ENCODE measurements at places on chromosomes 2 and 18.
A peak's percentile ranks its signal among the peaks of the same experiment; 100 is the strongest.

DNA sequence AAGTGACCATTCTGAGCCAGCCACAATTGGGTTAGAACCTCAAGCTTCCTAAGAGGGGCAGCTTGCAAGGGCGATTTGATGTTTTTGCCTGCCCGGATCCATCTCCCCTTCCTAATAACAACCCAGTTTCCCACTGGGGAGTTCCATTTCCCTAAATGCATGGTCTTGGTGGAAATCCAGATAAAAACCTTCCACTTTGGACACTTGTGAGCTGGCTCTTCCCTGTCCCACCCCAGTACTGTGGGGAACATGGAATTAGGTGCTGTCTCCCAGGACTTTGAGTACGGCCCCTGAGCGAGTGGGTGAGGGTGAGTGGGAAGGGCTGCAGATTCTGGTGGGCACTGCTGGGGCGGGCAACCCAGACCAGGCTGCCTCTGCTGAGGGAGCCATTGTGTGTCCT lies 122.3 kb downstream of the DDX1 start:
- no peak for DNase-seq

GRCh38 chr18:58116818-58117217 lies 72.8 kb downstream of the NEDD4L start:
- DNase-seq, result no peak

- DNase-seq, result no peak
Measured at GRCh38 chr18:48430150-48430549, 21.0 kb upstream of the ZBTB7C start.

DNA sequence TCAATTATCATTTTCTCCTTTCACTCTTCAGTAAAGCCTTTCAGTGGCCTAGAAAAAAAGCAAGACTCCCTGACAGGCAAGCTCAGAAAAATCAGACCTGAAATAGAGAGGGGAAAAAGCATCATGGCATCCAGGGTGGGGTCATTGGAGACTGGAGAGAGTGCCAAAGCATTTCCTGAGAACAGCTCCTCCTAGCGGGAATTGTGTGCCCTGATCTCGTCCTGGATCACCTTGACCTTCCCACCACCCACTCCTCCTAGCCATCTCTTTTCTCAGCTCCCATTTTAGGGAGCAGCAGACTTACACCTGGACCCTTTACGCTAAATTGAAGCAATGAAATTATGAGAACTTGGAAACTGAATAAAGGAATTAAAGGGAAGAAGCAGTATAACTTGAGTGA lies 176.6 kb downstream of the VWC2L start:
- no peak for DNase-seq

GRCh38 chr2:95240091-95240490 lies 32.8 kb downstream of the ZNF892 start:
- no peak for DNase-seq

DNA sequence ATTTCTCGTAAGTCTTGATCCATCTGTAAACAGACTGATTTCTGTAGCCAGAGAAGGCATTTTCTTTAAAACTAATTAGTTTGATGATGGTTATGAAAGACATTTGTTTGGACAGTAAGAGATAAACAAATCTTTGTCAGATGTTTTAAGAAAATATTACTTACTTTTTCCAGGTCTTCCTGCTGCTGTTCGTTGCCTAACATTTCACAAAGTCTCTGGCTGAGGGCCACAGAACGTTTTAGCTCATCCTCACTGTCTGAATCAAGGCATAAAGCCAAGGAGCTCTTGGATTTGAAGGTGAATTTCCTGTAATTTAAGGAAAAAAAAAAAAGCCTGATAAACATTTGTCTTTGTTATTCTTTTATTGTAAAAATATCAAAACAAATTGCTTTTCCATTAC lies 57.8 kb downstream of the VIL1 start:
- DNase-seq, result no peak

GRCh38 chr2:211077216-211077767 lies 520.9 kb downstream of the CPS1 start:
- no peak for DNase-seq

DNA sequence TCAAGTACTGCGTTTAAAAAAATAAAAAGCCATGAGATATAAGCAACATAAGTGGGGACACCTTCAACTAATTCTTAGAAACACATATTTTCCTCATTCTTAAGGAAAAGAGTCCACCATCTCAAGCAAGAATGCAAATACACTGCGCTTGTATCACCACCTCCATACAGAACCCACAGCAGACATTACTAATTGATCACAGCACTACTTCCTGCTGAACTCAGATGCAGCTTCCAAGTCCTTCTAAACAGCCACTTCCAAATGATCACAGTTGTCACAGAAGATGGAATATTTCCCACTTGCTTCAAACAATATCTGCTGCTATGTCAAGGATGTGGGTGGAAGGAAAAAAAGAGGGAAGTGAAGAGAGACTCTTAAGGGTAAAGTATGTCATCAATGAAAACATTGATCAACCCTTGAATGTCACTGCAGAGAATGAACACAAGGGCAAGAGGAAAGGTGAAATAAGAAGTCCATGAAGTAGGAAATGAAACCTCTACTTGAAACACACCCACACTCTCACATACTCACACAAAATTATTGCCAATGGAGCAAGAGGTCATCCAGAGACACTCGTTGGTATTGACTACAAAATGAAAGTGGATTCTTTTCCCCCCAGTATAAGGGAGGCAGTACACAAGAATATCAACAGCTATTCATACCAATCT lies 22.1 kb downstream of the TGFA start:
- no peak for DNase-seq

GRCh38 chr2:209907746-209908145 lies 94.7 kb upstream of the RPE start:
- DNase-seq, result no peak

DNA sequence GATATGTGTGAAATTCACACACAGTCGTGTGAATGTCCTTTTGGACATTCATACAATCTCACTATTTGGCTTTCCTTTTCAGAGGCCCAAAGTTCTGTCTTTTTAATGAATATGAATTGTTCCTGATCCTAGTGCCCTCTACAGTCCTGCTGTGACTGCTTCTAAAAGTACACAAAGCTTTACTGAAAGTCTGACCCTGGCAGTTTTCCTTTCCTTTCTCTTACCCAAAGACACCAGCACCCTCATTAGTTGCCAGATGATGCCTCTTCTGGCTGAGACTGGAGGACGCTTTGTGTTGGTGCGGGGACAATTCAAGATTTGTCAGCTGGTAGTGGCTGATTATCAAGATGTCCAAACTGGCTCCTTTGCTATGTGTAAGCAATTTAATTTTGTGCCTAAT lies 81.8 kb upstream of the CDCA7 start:
- no peak for DNase-seq

DNA sequence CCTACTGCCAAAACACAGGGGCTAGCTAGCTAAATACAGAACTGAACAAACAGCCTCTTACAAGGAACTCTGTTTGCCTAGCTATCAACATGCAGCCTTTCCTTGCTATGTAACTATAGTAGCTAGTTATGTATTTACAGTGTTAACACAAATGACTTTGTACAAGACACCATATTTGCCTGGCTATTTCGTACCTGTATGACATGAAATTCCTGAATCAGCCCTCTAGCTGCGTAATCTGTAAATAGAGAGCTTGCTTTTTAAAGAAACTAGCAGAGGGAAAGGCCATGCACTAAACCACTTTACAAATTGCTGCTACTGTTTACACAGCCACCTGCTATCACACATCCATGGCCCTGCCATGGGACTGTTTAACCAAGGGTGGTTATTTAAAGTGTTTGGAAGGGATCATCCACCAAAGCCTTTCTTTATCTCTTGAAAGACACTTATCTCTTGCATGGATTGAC lies 248.7 kb downstream of the TFCP2L1 start:
- DNase-seq, result no peak

DNA sequence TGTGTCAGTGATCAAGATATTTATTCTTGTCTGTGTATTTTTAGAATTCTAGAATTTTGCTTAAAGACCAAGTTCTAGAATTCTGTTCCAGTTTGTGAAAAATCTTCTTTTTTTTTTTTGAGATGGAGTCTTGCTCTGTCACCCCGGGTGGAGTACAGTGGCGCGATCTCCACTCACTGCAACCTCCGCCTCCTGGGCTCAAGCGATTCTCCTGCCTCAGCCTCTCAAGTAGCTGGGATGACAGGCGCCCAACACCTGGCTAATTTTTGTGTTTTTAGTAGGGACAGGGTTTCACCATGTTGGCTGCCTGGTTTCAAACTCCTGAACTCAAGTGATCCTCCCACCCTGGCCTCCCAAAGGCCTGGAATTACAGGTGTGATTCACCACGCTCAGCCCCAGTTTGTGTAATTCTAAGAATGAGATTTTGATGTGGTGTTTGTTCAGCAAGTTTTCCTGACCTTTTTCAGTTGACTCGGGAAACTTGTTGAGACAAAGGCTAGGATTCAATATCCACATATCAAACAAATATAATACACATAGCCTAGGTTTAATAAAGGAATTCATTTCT lies 3.6 kb downstream of the EIF5B start:
- peak; percentile 3 for DNase-seq

GRCh38 chr18:76835380-76835779 lies 13.0 kb downstream of the ZNF236 start:
- DNase-seq, result no peak

DNA sequence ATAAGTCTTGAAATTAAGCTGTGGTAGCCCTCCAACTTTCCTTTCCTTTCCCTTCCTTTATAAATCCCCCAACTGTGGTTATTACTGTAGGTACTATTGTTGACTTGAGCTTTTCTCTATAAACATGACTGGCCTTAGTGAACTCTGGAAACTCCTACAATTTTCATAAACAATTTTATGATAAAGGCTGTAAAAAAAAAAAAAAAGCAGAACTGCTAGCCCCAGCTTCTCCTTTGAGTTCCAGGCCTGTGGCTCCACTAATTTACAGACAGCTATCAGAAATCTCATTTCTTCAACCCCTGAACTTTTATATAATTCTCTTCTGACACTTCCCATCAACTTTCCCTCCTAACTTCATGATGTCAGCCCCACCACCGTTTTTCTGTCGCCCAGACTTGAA lies 174.3 kb downstream of the IKZF2 start:
- DNase-seq, result no peak

GRCh38 chr2:146130290-146130689 lies 1610.4 kb upstream of the ZEB2 start:
- no peak for DNase-seq

GRCh38 chr2:193690572-193690971 lies 1495.8 kb upstream of the TMEFF2 start:
- no peak for DNase-seq

DNA sequence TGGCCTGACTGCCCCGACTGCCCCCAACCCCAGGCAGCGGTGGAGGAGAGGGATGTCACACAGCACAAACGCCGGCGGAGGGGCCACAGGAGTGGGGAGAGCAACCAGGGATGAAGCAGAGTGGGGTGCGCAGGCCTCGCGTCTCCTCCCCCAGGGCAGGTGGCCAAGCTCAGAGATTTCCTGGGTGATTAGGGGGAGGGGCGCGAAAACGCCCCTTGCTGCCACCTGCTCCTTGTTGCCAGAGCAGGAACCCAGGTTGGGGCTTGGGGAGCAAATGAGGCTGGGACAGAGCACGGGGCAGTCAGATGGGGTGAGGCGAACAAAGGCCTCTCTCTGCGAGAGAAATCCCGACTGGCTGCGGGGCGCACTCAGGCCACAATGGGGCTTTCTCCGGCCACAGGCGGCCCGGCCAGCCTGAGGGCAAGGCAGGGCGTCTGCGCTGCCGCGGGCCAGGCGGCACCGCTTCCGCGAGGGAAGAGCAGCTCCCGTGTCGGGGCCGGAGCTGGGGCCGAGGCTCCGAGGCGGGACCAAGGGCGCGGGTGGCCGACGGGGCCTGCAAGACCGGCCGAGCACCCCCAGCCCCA lies 11.5 kb downstream of the TEX44 start:
- peak; percentile 75 for DNase-seq

DNA sequence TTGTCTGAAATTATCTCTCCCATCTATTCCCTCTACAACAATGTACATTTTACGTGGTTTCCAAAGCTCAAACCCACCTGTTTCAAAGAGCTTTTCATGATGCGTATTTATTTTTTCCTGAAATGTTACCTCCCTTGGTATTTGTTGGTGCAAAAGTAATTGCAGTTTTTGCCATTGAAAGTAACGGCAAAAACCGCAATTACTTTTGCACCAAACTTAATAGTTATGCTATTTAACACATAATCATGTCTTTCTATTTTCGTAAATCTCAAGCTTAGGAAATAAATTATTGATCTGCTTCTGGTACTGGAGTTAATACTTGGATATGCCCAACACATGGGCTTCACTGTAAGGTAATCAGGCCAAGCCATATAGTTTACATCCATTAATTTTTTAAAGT lies 85.2 kb downstream of the SUCLG1 start:
- no peak for DNase-seq

- no peak for DNase-seq
Measured at GRCh38 chr2:105038383-105039061, 653 bp downstream of the MRPS9 start.

DNA sequence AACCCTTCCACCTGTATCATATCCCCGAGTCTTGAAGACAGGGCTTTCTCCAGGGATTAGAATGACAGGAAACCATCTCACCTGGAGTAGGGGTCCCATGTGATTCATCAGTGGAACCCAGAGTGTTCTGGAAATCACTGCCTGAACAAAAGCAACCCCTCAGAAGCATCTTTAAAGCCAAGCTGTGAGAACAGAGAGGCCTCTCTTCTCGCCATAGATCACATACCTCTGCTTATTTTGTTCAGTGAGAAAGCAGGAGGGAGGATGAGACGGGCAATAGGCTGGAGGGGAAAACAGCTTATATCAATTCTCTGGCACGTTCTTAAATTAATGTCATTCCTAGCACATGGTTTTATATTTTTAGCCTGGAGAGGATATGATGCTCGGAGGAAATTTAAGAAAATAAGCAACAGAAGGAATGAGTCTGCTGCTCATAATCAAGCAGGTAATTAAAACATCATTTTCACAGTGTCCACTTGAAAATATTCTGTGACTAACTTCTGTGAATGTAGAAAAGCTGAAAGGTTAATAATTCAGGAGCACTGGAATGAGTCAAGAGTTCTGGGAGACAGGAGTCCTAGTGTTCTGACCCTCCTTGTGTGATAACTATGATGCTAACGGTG lies 213.6 kb upstream of the SP5 start:
- no peak for DNase-seq

GRCh38 chr2:25524507-25524906 lies 148.9 kb downstream of the DTNB start:
- DNase-seq, result no peak

DNA sequence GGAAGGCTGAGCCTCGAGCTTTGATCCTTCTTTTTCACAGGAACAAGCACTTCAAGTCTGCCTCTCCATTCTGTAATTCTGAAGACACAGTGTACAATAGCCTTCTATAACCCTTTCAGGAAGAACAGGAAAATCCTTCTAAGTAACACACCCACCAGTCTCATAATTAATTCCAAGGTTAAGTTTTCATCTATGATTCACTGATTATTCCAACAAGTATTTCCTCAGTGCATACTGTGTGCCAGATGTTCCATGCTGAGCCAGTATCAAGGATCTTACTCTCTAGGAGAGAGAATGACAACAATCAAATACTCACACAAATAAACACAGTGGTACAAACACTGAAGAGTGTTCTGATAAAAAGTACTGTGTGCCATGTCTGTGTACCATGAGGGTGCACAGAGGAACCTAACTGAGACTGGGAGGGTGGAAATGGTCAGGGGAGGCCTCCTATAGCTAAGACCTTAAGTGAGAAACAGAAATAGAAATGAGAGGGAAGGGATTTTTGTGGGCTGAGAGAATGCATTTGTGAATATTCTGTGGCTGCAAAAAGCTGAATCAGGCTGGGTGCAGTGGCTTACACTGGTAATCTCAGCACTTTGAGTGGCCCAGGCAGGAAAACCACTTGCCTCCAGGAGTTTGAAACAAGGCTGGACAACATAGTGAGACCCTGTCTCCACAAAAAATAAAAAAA lies 7.3 kb upstream of the MTLN start:
- DNase-seq, result no peak
